ENCODE measurements at places on chromosomes 12 and 14.

- DNase-seq: no peak
These were observed 29.7 kb upstream of the TBX3 start for GRCh38 chr12:114713466-114714215.

- DNase-seq: peak; percentile 95
These were observed 4.9 kb upstream of the MTA1 start for GRCh38 chr14:105414456-105415371.

DNA sequence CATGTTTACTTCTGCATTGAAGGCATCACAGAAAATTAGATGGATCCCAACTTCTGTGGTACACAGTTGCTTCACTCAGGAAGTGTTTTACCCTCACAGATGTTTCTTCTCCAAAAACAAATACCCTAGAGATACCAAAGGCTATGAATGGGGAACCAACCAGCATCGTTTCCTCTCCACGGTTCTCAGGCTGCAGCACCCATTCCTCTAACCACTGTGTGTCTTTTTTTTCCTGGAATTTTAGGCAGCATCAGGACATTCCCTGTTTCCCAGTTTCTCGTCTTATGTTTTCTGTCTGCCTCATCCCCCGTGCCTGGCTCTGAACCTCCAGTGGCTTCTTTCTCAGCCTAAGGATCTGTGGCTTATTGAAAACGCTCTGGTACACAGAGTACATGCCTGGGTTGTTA lies 72.0 kb upstream of the TBX5 start:
- no peak for DNase-seq

- no peak for DNase-seq
These were observed 19.0 kb upstream of the CLEC2A start for GRCh38 chr12:9951026-9951675.

DNA sequence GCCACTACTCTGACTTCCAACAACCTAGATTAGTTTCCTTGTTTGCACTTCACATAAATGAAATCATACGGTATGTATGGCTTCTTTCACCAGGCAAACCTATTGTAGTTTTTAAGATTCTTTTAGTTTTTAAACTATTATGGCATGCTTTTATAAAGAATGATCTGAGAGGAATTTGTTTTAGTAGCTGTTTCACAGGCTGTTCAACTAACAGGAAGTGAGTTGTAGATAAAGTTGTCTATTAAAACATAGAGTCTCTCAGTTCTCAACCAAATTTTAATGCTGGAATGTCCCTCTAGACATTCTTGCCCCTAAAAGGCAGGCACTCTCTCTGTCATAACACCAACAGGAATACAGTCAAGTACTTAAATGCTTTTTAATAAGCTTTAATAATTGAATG lies 102.7 kb upstream of the DACT1 start:
- no peak for DNase-seq

GRCh38 chr12:48925304-48926011 lies at the start of gene FKBP11:
TSS of gene FKBP11 (minus strand) at chr12:48925492. CDS start at chr12:48925428, 64 bp downstream.
- DNase-seq: peak; percentile 86

DNA sequence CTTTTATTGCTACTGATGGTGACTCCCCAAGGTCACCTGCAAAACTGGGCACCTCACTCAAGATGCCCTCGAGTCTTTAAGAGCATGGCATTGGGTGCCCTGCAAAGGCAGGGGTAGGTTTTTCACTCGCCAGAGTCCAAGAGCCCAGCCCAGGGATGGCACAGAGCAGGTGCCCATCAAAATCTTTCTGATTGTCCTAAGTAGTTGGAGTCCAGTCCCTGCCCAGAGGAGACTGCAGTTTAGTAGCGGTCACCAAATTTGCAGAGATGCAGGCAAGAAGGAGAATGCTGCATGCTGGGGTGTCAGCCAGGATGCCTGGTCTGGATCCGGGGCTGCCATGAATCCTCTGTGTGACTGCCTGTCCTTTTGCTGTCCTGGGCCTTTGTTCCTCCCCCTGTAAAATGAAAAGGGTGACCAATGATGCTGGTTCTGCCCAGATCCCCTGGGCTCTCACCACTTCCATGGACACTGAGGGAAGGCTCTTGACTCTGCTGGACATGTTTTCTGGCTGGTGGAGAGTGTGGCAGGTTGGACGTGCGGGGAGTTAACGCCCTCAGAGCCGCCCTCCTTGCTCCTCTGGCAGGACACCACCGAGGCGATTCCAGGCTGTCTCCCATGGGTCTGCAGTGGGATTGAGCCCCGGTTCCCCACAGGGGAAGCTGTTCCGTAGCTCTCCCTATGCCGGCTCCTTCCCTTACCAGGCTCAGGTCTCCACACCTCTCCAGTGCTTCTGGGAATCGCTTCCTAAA lies 41.3 kb downstream of the DLK1 start:
- DNase-seq: no peak

DNA sequence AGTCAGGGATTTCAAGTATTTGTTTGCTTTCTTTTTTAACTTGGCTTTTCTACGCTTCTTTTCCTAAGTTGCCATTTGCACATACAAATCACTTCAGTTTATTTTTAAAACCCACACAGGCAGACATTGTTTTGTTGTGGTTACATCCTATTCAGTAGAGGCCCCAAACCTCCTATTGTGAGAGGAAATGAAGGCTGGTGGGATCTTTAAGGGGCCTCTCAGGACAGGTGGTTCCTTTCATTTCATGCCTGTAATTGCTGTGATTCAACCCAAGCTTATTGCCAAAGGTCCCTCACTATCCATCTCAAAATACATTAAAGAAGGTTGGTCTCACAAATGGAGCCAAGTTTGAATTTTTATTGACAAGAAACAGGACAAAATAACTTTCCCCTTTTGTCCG lies 257.1 kb downstream of the ADAMTS20 start:
- no peak for DNase-seq

DNA sequence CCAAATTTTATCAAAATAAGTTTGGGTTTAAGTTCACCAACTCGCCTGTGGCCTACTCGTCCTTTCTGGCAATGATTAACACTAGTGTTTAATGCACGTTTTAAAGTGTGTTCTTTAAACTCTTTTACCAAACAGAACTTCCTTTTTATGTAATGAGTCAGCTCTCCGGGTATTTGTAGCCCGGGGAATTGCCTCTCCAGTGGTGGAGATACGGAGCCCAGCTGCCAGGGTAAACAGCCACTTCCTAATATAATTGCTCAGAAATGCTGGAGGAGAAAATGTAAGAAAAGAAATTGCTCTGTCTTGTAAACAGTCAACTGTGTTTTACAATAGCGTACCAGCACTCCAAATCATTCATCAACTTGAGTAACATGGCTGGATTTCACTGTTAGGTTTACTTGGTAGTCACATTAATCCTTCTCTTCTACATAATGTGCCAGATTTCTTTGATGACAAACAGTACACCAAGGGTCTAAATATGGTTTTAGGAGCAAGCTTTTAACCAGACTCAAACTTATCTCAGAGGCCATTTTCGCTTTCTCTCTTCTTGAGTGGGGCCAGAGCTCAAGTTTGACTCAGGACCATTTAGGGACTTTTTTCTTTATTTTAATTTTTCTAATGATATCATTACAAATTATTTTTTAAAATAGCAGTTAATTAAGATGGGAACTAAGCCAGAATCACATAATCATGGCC lies 101.2 kb upstream of the SLC38A2 start:
- DNase-seq: peak; percentile 76

GRCh38 chr12:121513464-121514183 lies 67.2 kb downstream of the KDM2B start:
- no peak for DNase-seq

DNA sequence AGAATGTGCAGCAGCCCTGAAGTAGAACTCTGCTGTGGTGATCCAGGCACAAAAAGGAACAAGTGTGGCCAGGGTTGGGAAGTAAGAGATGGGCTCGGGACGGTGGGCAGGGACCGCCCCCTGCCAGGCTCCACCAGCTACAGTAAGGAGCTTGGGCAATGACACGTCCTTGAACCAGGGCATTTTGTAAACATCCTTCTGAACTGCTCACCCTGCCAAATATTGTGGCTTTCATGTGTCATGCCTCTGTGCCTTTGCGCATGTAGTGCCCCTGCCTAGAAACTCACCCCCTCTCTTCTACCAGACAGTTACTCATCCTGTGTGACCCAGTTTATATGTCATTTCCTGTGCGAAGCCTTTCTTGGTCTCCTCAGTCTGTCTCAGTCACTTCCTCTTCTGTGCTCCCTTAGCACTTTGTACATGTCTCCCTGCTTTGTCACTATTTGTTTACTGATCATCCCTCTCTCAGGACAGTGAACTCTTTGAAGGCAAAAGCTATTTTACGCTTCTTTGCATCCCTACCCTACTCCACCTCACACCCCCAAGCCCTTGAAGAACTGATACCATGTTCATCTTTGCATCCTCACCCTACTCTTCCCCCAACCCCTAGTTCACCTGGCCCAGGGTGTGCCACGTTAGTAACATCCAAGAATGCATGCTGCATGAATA lies 108.9 kb upstream of the PLEKHG7 start:
- peak; percentile 20 for DNase-seq

GRCh38 chr14:67482231-67483164 lies 6.0 kb downstream of the TMEM229B start:
- no peak for DNase-seq

- no peak for DNase-seq
These were observed 124.8 kb downstream of the PLCZ1 start for GRCh38 chr12:18612971-18613370.

GRCh38 chr12:24360907-24361306 lies 411.4 kb upstream of the SOX5 start:
- no peak for DNase-seq

- peak; percentile 11 for DNase-seq
These were observed 45.7 kb upstream of the FBRSL1 start for GRCh38 chr12:132444283-132444682.

- DNase-seq: no peak
These were observed 85.8 kb downstream of the TMTC3 start for GRCh38 chr12:88227871-88228270.

DNA sequence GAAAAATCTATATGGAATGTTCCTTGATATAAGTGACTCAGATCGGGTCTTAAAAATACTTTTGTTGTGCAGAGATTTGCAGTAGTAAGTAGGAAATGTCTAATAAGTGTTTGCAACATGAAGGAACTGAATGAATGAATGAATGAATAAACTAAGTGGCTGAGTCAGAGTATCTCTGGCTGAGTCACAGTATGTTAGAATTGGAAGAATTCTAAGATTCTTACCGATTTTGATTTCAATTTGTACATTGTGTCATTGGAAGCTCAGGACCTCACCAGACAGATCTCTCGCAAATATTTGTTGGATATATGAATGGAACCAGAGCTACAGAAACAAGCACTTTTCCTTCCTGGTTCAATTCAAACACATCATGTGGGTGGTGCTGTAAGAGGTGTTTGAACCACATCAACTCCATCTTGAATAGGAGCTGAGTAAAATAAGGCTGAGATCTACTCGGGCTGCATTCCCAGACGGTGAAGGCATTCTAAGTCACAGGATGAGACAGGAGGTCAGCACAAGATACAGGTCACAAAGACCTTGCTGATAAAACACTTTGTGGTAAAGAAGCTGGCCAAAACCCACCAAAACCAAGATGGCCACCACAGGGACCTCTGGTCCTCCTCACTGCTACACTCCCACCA lies 123.9 kb upstream of the FOXN3 start:
- no peak for DNase-seq

GRCh38 chr14:52241087-52241793 lies 26.3 kb upstream of the PTGDR start:
- DNase-seq: no peak

DNA sequence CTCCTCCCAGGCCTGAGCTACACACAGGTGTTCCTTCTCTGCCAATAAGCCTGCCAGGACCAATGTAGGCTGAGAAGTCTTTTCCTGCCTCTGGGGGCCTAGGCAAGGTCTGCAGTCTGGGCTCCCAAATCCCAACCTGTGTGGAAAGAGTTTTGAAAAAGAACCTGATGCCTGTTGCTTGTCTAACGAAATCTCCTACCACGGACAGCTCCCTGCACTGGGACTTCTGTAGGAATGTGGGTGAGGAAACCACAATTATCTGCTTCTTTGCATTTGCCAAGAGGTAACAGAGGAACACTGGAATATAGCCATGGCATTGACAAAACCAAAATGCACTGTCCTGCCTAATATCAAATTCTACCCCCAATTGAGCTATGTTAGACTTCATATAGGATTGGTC lies 877.0 kb upstream of the TMEM132C start:
- DNase-seq: no peak

- no peak for DNase-seq
These were observed 30.3 kb upstream of the MDGA2 start for GRCh38 chr14:47705683-47706082.

GRCh38 chr12:104133321-104133720 lies 4.7 kb downstream of the NFYB start:
- DNase-seq: no peak

DNA sequence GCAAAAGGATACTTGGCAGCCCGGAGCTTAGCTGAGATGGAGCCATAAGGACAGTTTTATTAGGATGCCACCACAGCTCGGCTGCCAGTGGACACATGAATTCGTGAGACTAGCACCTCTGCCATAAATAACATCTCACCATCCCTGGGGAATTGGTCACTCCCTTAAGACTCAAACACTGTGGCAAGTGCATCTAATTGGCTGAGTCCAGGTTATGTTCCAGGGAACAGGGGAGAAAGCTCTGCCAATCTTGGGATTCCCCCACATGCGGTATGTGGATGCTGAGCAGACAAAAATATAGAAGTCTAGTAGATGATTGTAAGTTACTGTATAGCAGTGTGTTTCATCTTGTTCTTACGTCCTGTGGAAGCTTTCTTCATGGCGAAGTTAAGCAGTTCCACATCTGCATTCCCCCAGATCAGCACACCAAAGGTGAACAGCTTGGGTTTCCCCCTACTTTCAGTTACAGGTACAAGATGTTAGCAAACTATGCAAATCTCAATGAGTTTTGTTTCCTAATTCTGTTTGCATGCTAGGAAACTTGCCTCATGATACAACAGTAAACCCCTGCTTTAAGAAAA lies 131.1 kb downstream of the ETV6 start:
- no peak for DNase-seq

GRCh38 chr12:91852634-91853033 lies 293.0 kb downstream of the BTG1 start:
- no peak for DNase-seq

DNA sequence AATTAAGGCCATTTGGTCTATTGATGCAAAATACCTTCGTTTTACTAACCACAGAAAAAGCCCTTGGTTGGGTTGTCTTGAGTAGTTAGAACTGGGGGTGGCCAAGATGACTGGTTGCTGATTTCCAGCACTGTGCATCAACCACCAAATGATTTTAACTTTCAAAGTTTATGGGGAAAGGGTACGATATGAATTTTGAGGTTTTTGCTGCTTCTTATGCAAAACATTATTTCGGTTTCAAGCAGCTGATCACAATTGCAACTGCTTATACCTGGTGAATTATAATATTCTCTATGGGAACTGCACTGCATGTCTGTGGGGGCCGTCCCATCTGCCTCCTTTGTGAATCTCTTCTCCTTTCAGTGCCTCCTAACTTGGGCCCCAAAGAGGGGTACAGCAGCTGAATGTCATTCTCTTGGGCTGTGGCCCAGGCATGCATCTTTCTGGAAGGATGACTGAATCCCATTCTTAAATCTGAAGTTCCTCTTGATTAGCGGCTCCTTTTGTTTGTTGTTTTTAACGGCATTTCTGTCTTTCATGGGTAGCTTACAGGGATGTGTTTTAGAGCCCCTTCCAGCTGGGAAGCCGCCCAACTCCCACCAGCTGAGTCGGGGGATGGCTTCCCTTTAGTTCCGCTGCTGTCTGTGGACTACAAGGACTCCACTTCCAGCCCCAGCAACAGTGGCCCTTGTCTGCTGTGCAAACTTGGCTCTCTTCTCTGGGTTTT lies 479.8 kb downstream of the ZFP36L1 start:
- DNase-seq: no peak
